Coronary artery (tissue), 2 donors: ENCODE measurements at places on chromosomes 16 and 17.
A peak's percentile ranks its signal among the peaks of the same experiment; 100 is the strongest.

DNA sequence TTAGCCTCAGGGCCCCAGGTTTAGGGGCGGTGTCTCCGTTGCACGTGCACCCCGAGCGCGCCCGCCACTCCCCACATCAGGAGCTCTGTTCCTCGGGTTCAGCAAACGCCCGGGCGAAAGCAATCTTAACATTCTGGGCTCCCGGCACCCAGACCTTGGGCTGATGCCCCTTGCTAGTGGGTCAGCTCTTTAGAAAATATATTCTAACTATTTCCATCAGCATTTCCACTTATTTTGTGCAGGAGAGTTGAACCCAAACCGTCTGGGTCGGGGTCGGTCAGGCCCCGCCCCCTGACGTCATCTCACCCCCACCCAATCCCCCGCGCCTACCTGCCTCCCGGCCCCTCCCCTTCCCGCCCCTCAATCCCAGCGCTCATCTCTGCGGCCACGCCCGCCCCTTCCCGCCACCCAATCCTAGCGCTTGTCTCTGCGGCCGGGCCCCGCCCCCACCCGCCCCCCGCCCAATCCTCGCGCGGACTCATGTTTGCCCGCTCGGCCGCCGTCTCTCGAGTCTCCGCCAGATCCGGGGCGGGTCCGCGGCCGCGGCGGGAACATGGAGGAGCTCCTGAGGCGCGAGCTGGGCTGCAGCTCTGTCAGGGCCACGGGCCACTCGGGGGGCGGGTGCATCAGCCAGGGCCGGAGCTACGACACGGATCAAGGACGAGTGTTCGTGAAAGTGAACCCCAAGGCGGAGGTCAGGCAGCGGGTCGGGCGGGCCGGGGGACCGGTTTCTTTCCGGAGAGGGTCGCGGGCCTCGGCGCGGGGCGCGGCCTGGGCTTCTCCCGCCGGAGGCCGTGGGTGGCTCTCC is at the start of gene FN3KRP:
Gene FN3KRP, plus strand, starts transcription at position 504 of the 808 bp plus-strand sequence. Its CDS starts 50 bp downstream, at position 554.
- peak; percentile 94 for DNase-seq

DNA sequence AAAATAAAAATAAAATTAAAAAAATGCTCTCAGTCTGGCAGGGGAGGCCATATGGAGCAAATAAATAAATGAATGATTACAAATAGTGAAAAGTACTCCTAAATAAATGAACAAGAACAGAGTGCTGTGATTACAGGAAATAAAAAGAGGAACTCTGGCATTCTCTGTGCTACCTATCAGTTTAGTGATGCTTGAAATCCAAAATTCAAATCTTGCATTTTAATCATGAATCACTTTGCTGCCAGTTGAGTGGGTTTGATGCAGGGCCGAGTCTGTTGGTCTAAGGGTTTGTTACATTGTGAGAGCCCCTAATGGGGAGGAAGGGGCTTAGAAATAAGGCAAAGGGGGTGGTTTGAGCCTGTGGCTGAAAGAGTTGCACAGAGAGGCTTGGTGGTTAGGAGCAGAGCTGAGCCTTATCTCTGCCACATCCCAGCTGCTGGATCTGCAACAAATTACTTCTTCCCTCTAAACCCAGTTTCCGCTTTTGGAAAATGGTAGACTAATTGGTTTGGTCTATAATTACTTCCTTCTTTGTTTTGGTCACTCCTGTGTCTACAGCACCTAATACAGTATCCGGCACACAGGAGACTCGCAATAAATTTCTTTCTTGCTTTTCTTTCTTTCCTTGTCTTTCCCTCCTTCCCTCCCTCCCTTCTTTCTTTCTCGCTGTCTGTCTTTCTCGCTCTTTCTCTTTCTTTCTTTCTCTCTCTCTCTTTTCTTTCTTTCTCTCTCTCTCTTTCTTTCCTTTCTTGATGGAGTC is 6.3 kb upstream of the ABCC1 start:
- DNase-seq, result no peak

DNA sequence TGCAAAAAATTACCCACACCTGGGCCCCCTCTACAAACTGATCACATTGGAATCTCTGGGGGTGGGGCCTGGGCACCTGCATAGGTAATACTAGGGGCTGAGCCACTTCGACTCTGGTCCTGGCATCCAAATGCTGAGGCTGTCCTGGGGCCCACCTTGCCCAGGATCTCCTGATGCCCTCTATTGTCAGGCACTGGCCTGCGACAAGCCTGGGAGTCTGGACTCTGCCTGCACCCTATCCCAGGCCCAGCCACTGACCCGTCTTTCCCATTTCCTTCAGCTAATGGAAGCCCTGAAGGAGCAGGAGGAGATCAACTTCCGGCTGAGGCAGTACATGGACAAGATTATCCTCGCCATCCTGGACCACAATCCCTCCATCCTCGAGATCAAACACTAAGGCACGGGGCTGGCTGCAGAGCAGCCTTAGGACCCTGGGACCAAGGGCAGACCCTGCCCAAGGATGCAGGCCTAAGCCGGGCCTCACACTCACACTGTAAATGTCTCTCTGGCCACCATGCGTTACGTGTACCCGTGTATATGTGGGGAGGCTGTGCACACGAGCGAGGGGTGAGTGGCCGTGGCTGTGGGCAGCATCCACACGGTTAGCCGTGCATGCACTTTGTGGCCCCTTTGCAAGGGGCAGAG is 140.0 kb downstream of the RAB11FIP4 start:
- no peak for DNase-seq

DNA sequence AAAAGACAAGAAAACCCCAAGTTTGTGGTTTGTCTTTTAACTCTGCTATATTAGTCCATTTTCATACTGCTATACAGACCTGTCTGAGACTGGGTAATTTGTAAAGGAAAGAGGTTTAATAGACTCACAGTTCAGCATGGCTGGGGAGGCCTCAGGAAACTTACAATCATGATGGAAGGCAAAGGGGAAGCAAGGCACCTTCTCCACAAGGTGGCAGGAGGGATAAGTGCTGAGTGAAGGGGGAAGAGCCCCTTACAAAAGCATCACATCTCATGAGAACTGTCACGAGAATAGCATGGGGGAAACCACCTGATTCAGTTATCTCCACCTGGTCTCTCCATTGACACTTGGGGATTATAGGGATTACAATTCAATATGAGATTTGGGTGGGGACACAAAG is 13.5 kb upstream of the ADAM11 start:
- no peak for DNase-seq

GRCh38 chr16:61131447-61131846 is 904.8 kb downstream of the CDH8 start:
- no peak for DNase-seq

GRCh38 chr16:6157806-6158205 is 1060.2 kb upstream of the EEF2KMT start:
- DNase-seq, result no peak

- no peak for DNase-seq
These were observed 188.9 kb downstream of the CPPED1 start for GRCh38 chr16:12614662-12615278.

DNA sequence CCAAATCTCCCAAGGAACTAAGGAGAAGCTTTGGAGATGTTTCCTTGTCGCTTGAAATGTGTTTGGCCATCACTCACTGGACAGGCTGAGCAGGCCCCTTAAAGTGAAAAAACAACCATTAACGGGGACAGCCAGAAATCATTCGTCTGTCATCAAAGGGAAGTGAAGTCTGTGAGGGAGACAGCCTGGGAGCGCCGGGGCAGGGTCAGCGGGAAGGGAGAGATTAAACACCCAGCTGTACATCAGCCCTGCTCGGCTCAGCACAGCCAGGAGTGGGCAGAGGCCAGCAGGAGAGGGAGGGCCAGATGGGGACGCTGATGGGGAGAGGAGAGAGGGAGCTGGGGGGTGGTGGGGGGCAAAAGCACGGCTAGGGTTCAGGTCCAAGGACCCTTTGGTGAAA is 105.1 kb downstream of the SDK2 start:
- DNase-seq, result no peak

GRCh38 chr17:52011064-52011463 is 147.4 kb downstream of the CA10 start:
- no peak for DNase-seq

DNA sequence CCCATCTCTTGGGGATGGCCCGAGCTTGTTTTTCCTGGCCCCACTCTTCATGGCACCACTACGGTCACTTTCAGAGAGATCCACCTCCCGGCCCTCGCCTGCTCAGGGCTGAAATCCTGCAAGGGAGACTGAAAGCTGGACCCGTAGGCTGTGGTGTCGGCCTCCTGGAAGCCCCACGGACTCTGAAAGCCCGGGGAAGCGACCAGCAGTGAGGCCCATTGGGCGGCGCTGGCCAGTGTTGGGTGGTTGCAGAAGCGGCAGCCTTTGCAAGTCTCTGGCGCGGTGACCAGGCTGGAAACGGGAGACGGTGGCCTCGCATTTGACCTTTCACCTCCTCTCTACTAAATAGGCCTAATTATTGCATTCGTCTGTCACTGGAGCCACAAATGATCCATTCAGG is 186.0 kb upstream of the FOXF1 start:
- no peak for DNase-seq

DNA sequence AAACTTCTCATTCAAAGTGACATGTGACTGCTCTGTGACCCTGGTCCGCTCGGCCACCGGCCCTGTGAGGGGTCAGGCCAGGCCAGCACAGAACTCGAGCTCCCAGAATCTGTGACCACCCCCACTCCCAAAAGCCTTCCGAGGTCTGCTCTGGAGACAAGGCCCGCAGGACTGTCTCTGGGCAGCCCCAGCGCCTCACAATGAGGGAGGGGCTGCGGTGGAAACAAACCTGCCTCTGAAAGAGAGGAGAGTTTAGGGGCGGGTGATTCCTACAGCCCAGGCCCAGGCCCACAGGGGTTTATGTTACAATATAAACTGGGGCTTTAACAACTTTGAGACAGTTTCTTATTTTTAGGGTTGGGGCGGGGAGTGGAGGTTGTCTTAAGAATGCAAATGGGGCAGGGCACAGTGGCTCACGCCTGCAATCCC is 19.9 kb downstream of the IGFBP4 start:
- DNase-seq, result no peak

DNA sequence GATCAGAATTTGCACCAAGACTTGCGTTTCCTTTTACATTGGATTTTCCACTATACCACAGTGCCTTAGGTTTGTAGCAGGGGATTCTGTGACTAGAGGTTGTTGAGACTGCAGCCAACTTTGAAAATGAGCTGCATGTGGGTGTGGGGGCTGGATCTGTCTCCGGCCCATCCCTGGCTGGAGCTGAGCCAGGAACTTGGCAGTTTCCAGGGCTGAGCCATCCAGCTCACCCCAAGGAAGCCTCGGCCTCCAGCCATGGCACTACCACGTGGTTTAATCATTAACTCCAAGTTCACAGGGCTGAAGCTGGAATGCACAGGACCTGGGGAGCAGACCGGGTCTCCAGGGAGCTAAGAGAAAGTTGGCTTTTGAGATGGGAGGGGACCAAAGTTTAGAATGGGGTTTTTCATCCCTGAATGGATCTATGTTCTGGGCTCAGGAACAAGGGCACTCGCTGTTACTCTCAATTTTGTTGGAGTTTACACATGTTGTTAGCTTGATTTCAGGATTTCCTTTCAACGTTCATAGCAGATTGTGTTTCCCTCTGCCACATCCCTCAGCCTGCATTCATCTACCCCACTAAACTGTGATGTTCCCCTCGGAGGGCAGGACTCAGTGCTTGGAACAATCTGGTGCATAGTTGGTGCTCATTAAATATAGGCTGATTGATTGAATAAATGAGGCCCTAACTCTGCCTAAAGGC is 42.3 kb upstream of the HNF1B start:
- no peak for DNase-seq

GRCh38 chr16:49994006-49994405 is 31.0 kb upstream of the CNEP1R1 start:
- no peak for DNase-seq

- DNase-seq, result no peak
These were observed 28.5 kb downstream of the CLEC3A start for GRCh38 chr16:78050734-78051400.

DNA sequence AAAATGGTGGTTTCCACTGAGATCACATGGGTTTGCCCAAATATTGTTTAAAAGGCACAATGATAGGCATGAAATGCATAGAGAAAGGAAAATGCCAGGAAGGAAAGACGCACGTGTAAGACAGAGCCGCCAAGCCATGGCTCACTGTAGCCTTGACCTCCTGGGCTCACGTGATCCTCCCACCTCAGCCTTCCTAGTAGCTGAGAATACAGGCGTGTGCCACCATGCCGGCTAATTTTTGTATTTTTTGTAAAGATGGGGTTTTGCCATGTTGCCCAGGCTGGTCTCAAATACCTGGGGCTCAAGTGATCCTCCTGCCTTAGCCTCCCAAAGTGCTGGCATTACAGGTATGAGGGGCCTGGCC is 4.0 kb downstream of the BHLHA9 start:
- no peak for DNase-seq

- no peak for DNase-seq
These were observed 165.2 kb upstream of the CHMP6 start for GRCh38 chr17:80826346-80826954.

DNA sequence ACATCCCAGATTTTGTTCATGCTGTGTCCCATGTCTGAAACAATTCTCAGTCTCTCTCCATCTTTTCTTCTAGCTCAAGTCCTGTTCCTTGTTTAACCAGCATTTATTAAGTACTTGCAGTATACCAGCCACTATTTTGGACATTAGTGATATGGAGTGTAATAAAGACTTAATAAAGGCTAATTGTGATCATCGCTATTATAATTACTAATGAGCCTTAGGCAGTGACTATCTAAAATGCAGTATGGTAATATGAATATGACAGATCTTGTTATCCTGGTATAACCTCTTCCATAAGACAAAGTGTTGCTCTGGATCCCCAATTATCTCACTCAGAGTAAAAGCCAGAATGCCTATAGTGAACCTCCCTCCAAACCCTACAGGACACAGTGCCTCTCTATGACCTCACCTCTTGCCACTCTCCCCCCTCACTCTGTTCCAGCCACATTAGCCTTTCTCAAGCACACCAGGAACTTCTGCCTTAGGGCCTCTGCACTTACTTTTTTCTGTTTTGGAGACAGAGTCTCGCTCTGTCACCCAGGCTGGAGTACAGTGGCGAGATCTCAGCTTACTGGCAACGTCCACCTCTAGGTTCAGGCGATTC is 1.8 kb upstream of the FLOT2 start:
- no peak for DNase-seq

GRCh38 chr16:77965346-77965745 is 57.0 kb upstream of the CLEC3A start:
- DNase-seq, result no peak

- DNase-seq, result no peak
These were observed 36.4 kb upstream of the SLC12A3 start for GRCh38 chr16:56828647-56829046.

GRCh38 chr16:12229759-12230594 is 253.4 kb downstream of the SNX29 start:
- DNase-seq, result no peak

- DNase-seq, result no peak
These were observed 506.2 kb downstream of the WWOX start for GRCh38 chr16:78605548-78606101.

- no peak for DNase-seq
These were observed 3.0 kb upstream of the BCAR1 start for GRCh38 chr16:75254359-75254837.

- DNase-seq, result no peak
These were observed 1.2 kb upstream of the FDXR start for GRCh38 chr17:74873874-74874614.
